NCI-H1092 (cell line): ENCODE measurements at places on chromosomes 5 and 9.

DNA sequence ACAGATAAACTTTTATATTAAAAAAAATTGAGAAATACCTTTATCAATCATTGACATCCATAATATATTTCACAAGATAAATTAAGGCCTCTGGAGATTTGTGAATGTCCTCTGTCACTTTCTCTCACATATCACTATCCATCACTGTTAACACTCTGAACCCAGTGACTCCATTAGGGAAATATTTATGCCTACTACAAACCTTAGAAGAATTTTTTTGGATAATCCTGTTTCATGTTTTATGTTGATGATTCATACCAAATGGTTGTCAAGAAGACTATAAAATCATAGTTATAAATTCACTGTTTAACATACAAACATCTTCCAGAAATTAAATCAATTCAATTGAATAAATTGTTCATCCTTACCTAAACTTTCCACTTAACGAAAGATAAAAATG is 357.6 kb upstream of the CDH10 start:
- no peak for DNase-seq

GRCh38 chr5:132219981-132220380 is 7.7 kb downstream of the P4HA2 start:
- no peak for DNase-seq

DNA sequence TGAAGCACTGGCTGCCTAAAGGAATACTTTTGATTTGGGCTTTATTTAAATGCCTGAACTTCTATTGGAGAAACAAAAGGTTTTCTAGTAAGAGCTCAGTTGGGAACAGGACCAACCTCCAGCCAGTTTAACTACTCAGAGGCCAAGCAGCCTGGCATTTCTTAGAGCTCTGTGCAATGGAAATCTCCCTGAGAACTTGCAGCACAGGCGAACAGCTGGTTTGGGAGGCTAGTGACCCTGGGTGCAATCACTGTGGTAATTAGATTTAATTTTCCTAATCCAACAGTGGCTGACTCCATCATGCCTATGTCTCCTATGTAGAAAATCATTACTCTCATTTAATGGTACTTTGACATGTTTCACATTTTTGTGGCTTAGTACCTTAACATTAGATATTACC is 1.0 kb upstream of the CDH6 start:
- DNase-seq: no peak

DNA sequence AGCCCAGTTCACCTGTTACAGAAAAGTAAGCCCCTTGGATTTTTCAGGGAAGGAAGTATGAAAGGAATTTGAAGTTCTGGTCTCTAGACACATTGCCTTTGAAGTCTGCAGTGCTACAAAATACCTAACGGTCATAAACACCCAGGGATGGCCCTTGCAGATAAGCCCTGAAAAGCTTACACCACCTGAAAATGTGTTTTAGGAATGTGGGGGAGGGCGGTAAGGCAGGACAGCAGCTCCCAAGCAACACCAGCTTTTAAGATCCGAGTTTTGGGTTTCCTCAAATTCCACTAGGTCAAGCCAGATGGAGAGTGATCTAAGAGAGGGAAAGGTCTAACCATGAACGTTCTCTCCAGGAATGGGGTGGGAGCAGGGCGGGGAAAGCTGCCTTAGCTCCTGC is 114.1 kb upstream of the PANK3 start:
- DNase-seq: no peak

GRCh38 chr9:130333041-130333711 is 67.6 kb downstream of the HMCN2 start:
- DNase-seq: no peak

GRCh38 chr5:160166069-160166972 is 47.1 kb upstream of the PWWP2A start:
- no peak for DNase-seq

GRCh38 chr5:101811466-101811865 is 484.6 kb downstream of the SLCO4C1 start:
- DNase-seq: no peak

DNA sequence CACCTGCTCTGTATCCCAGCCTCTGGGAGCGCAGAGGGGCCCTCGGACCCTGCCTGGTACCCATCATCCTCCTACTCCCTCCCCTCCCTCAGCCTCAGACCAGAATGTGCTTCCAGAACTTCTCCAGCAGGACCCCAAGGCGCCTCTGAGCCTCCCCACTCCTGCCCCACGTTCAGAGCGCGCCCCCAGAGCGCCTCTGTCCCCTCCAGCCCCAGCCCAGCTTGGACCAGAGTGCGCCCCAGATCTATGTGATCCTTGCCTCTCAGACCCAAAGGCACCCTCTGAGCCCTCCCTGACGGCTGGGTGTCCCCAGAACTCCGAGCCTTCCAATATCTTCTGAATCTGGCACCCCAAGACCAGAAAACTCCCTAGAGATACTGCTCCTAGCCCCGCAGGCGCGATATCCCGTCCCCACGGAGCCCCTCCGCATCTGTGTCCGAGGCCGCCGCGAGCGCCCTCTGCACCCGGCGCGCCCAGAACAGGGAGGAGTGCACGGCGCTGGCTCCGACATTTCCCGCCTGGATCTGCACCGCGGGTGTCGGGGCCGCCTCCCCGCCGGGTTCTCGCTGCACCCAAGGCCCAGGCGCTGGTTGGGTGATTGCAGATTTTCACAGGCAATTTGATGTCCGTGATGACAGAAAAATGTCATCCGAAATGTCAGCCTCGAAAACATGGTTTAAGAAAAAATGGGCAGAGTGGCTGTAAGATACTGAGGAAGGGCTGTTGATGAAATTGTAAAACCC is 522 bp downstream of the BHMT start:
- no peak for DNase-seq

GRCh38 chr9:136160995-136161610 is 42.4 kb upstream of the TMEM250 start:
- no peak for DNase-seq

- no peak for DNase-seq
Observed at GRCh38 chr5:102596113-102596512, 97.3 kb upstream of the SLCO6A1 start.

- DNase-seq: no peak
Observed at GRCh38 chr9:81669866-81670265, 19.5 kb downstream of the TLE1 start.

GRCh38 chr5:170623576-170624181 is 119.9 kb downstream of the KCNIP1 start:
- DNase-seq: peak; percentile 19

DNA sequence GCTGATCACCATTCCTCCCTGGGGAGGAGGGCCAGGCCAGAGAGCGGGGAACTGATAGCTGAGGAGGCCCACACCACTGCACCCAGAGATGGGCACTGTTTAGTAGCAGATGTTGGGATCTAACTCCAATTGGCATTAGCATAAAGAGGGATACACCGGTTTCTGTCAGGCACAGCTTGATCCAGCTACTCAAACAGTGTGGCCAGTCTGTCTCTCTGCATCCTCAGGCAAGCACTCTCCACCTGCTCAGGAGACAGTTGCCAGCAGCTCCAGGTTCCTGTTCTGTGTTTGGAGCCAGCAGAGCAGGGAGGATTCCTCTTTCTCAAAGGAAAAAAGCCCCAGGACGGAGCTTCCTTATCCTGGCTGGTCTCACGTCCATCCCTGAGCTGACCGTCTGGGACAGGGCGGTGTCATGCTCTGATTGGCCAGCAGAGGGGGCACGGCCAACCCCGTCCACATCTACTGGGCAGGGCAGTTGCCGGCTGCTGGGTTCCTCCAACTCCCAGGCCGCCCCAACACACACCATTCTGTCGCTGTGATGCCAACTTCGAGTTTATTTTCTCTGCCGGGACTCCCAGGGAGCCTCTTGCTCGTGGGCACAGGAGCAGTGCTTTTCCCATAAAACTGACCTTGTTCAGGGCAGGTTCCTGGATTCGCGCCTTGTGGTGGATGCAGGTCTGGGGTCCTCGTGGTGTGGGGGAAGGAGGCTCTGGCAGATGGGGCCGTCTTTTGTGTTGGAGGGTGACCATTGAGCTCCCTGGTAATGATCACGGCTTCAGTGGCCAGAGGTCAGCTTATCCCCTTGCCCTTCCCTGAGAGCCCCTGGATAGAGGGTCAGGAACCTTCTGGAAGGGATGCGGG is 47.9 kb downstream of the COL5A1 start:
- no peak for DNase-seq

- DNase-seq: no peak
Observed at GRCh38 chr9:86275962-86276361, 6.4 kb downstream of the ISCA1 start.

DNA sequence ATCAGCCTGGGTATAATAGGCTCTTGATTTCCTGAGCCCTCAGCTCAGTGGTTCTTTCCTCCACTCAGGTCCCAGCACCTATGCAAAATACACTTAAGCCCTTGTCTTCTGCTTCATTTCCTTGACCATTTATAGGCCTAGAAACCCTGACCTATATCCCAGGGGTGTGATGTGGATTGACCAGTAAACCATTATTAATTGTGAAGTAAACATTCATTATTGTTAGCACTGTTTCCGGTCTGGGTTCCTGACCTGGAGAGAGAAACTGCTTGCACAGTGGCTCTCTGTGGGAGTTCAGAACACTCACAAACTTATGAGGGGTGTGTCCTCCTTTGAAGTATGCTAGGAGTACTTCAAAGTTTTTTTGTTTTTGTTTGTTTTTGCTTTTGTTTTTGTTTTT is 19.6 kb upstream of the TOMM5 start:
- DNase-seq: no peak

DNA sequence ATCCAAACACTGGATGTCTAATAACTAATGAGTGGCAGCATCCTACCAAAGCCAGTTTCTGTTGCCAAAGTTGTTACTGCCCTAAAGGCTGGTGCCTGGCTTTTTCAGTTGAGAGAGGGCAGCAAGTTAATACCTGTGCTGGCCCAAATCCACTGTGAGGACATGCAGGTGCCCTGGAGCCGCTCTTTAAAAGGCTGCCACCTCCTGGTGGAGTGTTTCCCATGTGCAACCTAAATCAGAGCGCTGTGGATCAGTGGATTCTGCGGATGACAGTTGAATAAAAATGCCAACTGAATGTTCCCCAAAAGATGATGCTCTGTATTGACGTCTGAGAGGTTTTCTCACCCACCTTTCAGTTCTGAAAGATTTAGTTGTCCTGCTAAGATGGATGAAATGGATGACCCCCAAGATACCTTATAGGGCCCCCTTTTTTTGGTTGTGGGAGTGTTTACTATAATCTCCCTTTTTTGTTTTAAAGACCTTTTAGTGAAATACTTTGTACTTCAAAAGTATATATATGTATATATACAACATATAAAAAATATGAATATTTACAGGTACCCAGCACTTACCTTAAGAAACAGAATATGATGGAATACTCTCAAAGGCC is 146.4 kb downstream of the EGFLAM start:
- no peak for DNase-seq

DNA sequence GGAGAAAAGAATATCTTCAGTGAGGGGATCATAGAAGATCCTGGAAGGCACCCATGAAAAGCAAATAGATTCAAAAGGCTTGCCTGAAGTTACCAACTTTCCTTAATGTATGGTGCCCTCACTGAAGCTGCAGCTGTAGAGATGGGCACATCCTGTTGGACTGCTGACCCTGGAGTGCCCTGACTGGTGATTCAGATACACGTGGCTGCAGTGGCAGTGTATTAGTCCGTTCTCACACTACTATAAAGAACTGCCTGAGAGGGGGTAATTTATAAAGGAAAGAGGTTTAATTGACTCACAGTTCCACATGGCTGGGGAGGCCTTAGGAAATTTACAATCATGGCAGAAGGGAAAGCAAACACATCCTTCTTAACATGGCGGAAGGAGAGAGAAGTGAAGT is 80.3 kb downstream of the OSMR start:
- DNase-seq: no peak

DNA sequence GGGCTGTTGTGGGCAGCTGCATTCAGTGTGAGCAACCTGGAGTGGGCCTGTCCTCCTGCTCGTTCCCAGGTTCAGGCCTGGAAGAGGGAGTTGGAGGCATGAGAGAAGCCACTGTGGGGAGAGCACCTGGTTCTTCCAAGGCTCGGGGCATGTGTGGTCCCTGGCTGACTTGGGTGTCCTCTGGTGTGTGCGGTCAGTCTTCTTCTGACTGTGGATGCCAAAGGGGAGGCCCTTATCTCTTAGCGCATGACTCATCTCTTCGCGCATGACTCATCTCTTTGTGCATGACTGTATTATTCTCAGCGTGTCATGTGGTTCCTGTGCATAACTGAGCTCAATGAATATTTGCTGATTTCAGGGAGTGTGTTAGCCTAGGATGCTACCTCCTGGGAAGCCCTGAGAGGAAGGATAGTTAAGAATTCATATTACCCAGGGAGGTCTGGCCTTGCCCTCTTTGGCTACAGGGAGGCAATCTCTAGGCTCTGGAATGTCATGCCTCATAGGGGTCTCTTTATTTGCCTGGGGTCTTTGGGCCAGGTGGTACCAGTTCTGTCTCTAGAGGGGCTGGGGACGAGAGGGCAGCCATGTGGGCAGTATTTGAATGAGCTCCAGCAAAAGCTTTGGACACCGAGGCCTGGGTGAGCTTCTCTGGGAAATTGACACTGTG is 188.7 kb downstream of the HSPA4 start:
- no peak for DNase-seq

DNA sequence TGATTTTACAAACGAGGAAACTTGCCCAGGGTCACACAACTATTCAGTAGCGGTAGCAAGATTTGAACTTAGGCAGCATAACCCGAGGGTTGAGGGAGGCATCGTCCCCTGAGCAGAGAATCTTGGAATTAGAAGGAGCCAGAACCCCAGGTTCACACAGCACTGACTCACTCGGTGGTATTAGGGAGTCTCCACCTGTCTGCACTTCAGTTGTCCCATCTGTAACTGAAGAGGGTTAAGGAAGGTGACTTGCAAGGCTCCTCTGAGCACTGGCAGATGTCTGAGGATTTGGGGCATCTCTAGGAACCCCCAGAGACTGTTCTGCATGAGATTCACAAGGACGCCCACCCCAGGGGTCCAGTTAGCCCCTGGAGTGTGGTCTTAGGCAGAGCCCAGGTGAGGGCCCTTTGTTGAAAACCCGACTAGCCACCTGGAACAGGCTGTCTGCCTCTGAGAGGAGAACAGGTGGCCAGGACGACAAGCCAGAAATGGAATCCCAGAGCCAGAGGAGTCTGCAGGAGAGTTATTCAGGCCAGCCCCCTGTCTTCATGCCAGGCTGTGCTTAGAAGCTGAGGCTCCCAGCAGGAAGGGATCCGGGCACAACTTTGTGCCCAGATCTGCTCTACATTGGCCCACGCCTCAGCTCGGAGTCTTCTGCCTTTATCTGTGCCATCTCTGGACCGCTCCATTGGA is 50.0 kb upstream of the ORM1 start:
- DNase-seq: no peak

- no peak for DNase-seq
Observed at GRCh38 chr5:119166026-119166425, 95.1 kb downstream of the DMXL1 start.

GRCh38 chr5:134637116-134637721 is 4.6 kb upstream of the SAR1B start:
- no peak for DNase-seq

DNA sequence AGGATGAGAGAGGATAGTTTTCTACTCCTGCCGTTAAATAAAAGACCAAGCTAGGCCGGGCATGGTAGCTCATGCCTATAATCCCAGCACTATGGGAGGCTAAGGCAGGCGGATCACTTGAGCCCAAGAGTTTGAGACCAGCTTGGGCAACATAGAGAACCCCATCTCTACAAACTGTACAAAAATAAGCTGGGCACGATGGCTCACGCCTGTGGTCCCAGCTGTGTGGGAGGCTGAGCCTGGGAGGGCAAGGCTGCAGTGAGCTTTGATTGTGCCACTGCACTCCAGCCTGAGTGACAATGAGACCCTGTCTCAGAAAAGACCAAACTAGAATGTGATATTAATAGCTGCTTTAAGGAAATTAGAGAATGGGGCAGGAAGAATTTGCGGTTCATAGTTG is 158.4 kb downstream of the NIPBL start:
- DNase-seq: no peak

- no peak for DNase-seq
Observed at GRCh38 chr9:108863891-108864290, 1.8 kb downstream of the ACTL7A start.

- no peak for DNase-seq
Observed at GRCh38 chr5:151083081-151083676, 2.3 kb upstream of the TNIP1 start.
